ENCODE measurements at places on chromosomes 6 and 20.

- no peak for DNase-seq
Observed at GRCh38 chr6:7218406-7218988, 94.5 kb downstream of the SSR1 start.

DNA sequence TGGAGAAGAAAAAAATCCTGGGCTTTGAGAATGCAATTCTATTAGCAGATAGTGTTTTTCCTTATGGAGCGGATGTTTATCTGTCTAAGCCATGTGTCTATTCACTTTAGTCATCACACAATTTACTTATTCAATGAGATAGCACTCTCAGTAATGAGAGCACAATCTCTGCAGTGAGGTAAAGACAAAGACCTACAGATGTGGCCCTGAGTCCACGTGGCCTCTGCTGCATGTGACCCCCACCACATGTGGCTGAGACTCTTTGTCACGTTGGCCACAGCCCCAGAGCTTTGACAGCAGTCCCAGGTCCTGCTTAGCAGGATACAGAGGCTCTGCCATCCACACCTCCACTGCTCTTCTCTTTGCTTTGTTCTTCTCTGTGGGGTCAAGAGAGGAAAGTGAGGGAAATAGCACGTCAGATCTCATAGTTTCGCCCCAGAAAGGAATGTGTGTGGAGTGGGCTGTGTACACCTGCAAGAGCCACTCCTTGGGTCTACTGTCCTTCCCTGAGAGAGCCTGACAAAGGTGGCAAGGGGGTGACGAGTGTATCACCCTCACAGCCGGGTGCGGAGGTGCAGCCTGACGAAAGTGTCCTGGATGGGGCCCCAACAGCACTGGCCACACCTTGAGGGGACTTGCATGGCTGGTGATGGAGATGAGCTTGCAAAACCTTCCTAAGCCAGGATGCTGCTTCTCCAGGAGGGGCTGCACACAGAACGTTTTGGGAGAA, 40.7 kb downstream of the ZNF831 start:
- DNase-seq, result no peak

GRCh38 chr20:24823989-24824693, 124.9 kb upstream of the CST7 start:
- no peak for DNase-seq

GRCh38 chr6:83974409-83975050, 59.0 kb upstream of the MRAP2 start:
- no peak for DNase-seq

DNA sequence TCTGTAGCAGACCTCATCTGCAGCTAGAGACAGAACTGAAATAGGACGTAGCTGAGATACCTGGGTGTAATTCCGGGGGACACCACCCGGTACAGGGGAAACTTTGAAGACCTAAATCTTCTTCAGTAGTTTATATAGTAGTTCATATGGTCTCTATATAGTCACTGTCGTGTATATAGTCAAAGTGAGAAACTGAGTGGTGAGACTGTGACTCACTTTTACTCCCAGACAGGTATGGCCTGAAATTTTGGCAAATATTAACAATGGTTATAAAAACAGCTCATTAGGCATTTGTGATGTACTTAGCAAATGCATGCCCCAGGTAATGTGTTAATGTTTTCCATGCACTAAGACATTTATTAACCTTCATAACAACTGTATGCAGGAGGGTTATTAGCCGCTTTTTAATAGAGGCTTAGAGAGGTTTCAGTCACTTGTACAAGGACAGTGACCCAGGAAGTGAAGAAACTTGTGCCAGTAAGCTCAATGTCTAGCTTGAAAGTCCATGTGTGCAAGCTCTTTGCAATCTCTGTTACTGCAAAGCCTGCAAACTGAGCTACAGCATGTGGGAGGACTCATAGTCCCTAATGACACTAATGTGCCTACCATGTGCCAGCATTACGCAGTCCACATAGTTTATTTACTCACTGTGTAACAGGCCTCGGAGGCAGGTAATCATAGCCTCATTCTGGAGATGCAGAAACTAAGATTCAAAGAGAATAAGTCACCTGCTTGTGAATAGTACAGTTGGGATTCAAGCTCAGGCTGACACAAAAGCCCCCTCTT, 165.4 kb upstream of the CHD6 start:
- no peak for DNase-seq

- peak; percentile 55 for DNase-seq
Observed at GRCh38 chr6:3825331-3825831, 23.8 kb upstream of the FAM50B start.

DNA sequence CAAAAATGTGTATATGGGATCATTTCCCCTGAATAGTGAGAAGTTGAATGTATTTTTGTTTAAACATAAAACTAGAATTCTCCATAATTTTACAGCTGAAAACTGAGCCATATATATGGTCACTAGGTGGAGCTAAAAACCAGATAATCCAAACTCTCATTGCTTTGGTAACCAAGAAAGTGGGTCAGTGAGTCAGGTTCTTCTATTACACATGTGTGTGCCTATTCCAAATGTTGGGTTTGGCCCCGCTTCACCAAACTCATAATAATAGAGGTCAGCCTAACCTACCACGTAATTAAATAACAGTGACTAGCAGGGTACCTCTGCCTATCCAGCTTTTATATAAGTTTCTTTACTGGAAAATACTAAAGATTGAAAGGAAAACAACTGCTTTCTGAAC, 19.3 kb upstream of the RNGTT start:
- DNase-seq, result no peak

- DNase-seq, result no peak
Observed at GRCh38 chr6:142357879-142358278, 56.1 kb downstream of the ADGRG6 start.

- no peak for DNase-seq
Observed at GRCh38 chr6:133062696-133063306, 178.4 kb upstream of the EYA4 start.

DNA sequence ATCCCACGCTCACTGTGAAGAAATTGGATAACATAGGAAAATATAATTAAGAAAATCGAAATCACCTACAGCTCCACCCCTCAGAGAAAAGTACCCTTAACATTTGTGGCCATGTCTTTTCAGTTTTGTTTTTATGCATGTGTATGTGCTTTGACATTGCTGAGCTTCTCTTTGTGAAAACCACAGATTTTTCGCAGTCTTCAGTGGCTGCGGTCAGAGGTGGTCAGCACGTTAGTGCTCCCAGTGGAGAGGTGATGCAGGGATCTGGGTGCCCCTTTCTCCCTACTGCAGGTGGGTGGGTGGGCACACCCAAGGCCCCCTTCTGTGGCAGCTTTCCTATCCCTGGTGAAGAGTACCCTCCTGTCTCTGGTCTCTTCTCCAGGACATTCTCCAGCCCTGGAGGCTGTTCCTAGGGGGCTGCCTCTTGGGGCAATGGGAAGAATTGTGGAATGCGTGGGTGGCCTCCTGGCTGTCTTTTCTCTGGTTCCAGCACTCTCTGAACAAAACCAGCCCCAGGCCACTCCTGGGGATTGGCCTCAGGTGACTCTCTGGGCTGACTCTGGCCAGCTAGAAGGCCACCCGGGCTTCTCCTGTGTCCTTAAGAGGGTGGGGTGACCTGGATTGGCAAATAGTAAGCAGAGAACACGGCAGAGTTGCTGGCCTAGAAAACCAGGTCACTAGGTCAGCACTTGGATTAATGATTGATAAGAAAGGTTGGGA, 49.8 kb upstream of the FANCE start:
- DNase-seq, result no peak

- no peak for DNase-seq
Observed at GRCh38 chr20:32249030-32249738, 28.3 kb upstream of the KIF3B start.

DNA sequence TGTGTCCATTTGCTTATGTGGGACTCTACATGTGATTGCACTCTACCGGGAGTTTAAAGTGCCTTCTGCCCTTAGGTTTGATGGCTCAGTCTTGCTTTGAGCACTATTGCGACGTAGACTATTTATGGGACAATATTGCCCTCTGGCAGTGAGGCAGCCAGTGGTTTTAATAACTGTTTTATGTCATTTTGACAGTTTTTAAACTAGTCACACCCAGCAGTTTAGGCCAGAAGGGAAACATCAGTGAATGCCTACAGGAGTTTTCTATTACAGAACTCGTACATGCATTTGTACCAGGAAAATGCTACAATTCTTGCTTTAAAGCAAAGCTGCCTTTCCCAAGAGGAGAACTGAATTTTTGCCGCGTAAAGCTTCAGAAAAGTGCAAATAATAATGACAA, 813.7 kb downstream of the KIF16B start:
- no peak for DNase-seq

- DNase-seq, result no peak
Observed at GRCh38 chr6:149098700-149099276, 218.7 kb upstream of the TAB2 start.

DNA sequence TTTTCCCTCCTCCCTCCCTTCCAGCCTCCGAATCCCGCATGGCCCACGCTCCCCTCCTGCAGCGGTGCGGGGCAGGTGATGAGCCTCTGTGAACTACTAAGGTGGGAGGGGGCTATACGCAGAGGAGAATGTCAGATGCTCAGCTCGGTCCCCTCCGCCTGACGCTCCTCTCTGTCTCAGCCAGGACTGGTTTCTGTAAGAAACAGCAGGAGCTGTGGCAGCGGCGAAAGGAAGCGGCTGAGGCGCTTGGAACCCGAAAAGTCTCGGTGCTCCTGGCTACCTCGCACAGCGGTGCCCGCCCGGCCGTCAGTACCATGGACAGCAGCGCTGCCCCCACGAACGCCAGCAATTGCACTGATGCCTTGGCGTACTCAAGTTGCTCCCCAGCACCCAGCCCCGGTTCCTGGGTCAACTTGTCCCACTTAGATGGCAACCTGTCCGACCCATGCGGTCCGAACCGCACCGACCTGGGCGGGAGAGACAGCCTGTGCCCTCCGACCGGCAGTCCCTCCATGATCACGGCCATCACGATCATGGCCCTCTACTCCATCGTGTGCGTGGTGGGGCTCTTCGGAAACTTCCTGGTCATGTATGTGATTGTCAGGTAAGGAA, at the start of gene OPRM1:
TSS of gene OPRM1 (plus strand) at position 10 of the 612 bp plus-strand sequence. CDS start at position 315, 305 bp downstream.
- DNase-seq, result peak; percentile 43

GRCh38 chr6:148972481-148972880, 225.7 kb downstream of the UST start:
- no peak for DNase-seq

GRCh38 chr6:160790028-160790792, 88.2 kb downstream of the PLG start:
- no peak for DNase-seq

DNA sequence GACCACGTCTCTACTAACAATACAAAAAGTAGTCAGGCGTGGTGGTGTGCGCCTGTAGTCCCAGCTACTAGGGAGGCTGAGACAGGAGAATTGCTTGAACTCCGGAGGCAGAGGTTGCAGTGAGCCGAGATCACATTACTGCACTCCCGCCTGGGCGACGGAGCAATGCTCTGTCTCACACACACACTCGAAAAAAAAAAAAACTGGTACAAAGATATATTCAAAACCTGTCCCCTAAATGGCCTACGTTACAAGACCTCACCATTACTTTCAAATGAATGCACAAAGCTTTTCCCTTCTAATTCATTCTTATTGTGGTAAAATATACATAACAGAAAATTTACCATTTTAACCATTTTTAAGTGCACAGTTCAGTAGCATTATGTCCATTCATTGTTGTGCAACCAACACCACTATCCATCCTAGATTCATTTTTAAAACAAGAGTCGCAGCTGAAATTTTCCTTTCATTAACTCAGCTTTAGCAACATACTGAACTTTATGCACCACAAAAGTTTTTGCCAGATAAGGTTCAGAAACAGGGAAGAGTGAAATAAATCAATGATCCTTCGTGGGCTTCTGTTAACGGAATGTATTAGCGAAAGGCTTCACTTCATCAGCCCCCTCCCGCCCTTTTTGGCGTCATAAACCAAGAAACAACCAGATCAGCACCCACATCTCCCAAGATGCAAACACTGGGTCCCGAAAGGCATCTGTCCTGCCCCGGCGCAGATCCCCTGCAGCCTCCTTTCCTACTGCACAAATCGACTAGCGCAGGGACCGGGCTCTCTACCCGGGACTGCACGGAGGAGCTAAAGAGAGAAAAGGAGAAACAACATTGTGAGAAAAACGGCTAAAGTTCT, 825 bp upstream of the FAM135A start:
- DNase-seq, result no peak

- no peak for DNase-seq
Observed at GRCh38 chr20:25508083-25508770, 77.1 kb downstream of the NINL start.

GRCh38 chr6:35955970-35956369, 35.1 kb upstream of the SRPK1 start:
- no peak for DNase-seq

GRCh38 chr20:54294094-54294493, 86.2 kb downstream of the PFDN4 start:
- DNase-seq, result no peak

GRCh38 chr6:30760549-30760948, 16.2 kb upstream of the IER3 start:
- DNase-seq, result no peak

DNA sequence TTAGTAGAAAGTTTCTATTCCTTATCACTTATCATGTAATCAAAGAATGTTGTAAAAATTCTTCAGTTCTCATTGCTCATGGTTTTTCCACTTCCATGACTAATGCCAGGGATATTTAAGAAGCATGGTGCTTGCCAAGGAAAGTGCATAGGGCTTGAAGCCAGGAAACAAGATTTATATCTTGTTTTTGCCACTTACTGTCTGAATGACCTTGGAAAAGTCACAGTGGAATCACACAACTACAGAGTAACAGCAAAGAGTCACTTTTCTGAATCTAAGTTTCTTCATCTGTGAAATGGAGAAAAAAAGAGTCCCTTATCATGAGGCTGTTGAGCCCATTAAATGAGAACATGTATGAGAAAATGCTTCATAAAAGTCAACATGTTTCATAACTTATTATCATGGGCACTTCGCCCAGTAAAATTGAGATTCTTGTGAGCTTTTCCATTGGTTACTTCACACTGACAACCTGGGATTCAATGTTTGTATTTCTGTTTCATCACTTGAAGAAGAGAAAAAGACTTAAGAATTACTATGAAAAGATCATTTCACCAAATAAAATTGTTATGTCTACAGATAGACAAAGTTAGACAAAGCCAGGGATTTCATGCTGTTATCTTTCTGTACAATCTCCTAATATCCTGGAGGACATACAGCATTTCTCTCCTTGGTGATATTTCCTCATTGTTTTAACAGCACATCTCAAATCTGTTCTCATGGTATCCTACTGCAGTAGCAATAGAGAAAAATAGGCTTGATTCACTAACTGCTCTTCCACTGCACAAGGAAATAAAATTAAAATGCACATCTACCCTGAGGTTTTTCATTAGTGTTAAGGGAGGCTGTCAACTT, 7.6 kb upstream of the BMP5 start:
- DNase-seq, result no peak

DNA sequence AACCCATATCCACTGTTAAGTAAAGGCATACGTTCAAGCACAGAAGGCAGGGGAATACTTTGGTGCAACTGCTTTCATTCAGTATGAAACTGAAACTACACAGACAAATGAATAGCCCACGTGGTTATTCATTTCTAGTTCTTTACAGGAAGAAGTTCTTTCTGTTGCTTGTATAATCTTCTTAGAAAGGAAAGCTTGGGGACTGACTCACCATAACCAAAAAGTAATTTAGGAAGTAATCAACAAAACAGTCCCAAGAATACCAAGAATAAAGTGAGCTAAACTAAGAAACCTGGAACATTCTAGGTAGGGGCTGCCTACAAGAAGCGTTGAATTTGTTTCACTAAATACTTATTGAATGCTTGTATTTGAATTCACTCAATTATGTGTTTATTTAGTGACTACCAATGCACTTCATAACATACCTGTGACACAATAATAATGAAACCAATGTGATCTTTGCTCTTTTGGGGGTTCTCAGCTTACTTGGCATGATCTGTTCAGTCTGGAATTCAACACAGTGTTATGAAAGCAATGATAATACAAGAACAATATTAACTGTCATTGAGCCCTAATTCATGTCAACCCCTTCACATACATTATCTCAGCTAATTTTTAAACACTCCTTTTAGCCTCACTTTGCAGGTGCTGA, 25.1 kb upstream of the KIAA0408 start:
- no peak for DNase-seq
